AG10803 (cell line): ENCODE measurements at places on chromosomes 3 and 15.

GRCh38 chr3:186525369-186526255 is 18.6 kb downstream of the CRYGS start:
- no peak for DNase-seq

GRCh38 chr15:51229907-51230330 is 108.5 kb downstream of the CYP19A1 start:
- peak; percentile 56 for DNase-seq

- peak; percentile 38 for DNase-seq
Observed at GRCh38 chr15:42547918-42548248, 710 bp downstream of the LRRC57 start.

GRCh38 chr15:97174886-97175540 is 785.5 kb upstream of the ARRDC4 start:
- no peak for DNase-seq

DNA sequence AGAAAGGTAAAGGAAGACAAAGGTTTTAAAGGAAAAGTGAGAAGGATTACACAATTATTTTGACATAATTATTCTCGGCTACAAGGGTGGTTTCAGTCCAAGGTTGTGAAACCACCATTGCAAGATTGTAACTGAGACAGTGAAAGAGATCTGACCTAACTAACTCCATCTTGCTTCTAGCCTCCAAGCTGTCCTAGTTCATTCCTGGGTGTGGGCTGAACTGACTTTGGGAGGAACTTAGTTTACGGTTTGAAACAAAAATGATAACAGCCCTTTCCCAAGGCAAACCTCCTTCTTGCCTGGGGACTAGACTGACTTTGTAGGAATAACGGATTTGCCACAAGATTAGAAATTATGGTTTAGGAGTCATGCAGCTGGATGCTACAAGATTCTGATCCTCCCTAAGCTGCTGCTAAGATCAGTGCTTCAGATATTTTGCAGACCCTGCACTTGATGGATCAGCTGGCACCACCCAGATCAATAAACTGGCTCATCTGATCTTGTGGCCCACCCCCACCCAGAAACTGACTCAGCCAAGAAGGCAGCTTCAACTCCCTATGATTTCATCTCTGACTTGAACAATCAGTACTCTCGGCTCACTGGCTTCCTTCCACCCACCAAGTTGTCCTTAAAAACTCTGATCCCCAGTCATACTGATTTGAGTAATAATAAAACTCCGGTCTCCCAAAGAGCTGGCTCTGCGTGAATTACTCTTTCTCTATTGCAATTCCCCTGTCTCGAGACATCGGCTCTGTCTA is 57.7 kb upstream of the AADACL2 start:
- no peak for DNase-seq

- no peak for DNase-seq
Observed at GRCh38 chr3:10552631-10552943, 47.2 kb upstream of the ATP2B2 start.

DNA sequence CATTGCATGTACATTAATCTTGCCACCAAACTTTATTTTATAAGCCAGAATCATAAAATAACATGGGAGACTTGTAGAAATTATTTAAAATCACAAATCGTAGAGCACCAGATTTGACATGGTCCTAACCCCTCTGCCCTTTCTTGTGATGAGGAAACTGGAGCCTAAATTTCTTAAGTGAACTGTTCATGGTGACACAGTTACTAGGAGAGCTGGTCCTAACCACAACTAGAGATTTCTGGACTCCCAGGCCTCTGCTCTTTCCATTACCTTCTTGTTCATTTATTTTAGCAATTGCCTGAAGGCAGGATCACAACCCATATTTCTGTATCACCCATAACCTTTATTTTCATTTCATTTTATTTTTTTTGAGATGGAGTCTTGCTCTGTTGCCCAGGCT is 352.5 kb downstream of the LPP start:
- no peak for DNase-seq

GRCh38 chr3:151837057-151837456 is 23.1 kb downstream of the AADAC start:
- peak; percentile 74 for DNase-seq

GRCh38 chr3:9786209-9786739 is 6.0 kb downstream of the TADA3 start:
- DNase-seq: no peak

GRCh38 chr3:53694666-53695323 is 151.4 kb downstream of the CHDH start:
- no peak for DNase-seq

GRCh38 chr3:188940573-188940932 is 231.2 kb upstream of the TPRG1 start:
- DNase-seq: peak; percentile 75

DNA sequence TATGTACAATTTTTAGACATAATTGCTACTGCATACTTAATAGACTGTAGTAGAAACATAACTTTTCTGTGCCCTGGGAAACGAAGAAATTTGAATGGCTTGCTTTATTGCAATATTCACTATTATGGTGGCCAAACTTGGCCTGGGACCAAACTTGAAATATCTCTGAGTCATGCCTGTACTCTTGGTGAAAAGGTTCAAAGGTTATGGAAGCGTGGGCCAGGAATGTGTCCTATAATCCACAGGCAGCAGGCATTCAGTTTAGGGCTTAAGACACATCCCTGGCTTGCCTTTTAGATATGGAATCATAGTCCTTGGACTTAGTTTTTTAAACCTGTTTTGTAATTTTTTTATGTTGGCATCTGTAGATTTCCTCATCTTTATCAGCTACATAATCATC is 124.3 kb downstream of the LRIG1 start:
- peak; percentile 45 for DNase-seq

DNA sequence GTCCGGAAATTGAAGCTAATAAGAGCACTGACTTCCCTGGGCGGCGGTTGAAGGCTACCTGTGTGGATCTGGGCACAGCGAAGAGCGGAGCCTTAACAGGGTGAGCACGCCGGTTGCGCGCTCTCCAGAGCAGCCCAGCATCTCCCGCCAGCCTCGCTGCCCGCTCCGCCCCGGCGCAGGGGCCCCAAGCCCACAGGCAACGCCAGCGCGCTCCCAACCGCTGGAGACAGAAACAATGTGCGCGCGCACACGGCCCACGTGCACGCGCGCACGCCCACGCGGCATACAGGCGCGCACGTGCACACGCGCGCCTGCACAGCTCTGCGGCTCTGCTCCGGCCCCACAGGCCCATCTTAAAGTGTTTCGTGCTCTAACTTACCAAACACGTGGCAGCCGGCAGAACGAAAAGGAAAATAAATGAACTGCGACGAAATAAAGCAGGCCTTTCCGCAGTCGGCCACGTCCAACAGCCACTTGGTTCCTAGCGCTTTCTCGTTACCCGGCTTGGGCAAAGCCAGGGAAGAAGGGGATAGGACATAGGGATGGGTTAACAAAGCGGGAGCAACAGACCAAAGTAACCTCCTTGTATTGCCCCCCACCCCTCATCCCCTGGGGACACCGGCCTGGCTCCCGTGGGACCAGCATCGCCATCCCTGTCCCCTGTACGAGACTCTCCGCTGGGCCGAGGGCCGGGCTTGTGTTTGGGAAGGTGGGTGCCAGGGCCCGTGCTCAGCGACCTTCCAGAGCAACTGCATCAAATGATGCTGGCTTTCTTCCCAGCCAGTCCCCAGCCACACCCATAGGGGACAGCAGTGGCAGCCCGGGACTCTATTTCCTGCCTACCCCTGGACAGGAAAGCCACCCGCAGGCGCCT is 203.7 kb downstream of the ABHD5 start:
- DNase-seq: peak; percentile 71

- DNase-seq: no peak
Observed at GRCh38 chr3:82293867-82294266, 532.4 kb upstream of the GBE1 start.

DNA sequence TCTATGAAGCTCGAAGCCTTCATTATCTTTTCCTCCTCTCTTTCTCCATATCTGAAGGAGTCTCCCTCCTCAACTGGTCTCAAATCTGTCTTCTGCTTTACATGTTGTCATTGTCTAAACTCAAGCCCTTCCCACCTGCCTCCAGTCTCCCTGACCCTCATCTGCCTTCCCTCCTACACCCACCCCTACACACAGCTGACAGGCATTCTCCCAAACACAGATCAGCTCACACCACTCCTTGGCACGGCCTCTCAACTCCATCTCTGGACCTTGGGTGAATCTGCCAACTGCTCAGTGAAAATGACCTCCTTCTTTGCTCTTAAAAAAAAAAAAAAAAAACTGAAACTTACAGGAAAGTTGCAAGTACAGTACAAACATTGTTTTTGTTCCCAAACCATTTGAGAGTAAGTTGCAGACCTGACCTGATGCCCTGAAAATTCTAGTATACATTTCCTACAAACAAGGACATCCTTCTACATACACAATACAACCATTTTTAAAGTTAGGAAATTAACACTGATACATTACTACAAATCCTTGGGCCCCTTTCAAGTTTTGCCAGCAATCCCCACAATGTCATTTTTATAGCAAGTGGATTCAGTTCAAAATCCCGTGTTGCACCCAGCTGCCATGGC is 49.4 kb upstream of the UBE2E1 start:
- no peak for DNase-seq

DNA sequence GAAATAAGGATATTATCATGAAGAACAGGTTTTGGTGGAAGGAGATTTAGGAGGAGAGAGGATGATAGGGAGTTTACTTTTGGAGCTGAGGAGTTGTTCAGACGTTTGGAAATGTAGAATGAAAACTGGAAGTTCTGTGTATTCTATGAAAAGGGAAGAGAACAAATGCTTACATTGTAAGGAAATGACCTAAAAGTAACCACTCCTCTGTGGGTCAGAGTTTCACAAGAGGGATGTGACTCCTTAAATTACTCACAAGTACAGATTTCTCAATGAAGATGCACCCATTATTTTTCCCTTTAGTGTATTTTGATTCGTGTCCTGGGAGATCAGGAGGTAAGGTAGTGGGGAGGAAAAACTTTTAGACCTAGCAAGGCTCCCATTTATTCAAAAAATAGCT is 4.0 kb downstream of the RNF13 start:
- peak; percentile 59 for DNase-seq
